Stimulated activated CD4-positive, alpha-beta T cell treated with anti-CD3 and anti-CD28 coated beads, Interleukin-2, amount 100 ng/mL, for 4 hours (primary cell): ENCODE measurements at places on chromosomes 5 and 9.

DNA sequence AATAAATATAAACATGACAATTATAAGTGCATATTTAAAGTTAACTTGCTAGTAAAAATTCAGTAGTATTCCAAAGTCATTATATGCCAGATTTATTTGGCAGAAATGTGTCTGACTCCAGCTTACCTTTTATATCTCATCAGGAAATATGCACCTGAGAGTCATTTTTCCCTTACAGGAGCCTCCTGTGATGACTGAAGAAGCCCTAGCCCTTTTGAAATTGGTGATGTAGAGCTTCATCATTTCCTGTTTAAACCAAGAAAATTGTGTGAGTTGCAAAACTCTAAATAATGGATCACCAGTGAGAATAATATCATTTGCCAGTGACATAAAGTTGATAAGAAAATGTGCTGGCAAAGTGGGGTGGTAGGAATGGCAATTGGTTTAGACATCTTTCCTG, 42.1 kb upstream of the CTNND2 start:
- DNase-seq = no peak

DNA sequence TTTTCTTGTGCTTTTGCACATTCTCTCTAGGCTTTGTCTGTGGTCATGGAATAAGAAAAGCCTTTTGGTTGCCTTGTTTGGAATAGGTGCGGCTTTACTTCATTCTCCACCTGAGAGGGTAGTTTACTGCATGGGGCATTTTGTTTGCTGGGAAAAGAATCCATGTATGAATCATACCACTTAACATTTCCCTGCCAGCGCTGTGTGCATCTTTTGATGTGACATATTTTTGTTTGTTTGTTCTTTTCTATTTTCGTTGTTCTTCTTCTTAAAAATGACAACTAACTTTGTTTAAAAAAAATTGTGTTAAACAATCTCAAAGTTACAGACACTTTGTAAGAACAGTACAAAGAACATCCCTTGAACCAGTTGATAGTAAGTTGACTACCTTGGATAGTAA, 113.2 kb downstream of the GCNT1 start:
- no peak for DNase-seq

DNA sequence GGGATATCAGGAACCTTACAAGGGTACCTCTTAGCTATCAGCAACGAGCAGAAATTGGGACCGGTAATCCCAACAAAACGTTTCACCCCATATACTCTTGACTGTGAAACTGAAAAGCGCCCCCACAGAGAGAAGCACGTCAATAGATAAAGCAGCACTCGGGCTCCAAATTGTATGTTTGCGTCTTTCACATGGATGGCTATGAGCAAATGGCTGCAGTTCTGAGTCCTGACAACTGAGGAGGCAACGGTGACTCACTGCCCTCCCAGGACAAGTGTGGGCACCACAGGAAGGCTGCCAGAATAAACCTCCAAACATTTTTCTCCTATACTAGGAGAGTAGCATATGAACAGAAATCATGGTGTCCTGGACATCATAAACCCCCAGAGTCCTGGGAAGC, 36.6 kb downstream of the SEMA4D start:
- no peak for DNase-seq

DNA sequence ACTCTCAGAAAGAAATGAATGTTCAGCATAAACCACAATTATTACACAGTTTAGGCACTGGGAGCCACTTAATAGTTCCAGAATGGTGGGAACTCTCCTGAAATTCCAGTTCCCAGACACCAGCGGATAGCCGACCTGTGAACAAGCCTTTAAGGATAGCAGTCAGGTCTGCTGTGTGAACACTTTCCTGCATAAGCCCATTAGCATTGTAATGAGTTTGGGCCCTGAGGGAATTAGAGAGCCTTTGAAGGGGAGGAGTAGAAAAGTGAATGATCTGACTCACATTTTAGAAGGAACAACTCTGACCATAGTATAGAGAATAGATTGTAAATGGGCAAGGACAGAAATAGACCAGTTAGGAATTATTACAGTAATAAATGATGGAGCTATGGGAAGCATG, 189.1 kb downstream of the ADGRV1 start:
- no peak for DNase-seq

GRCh38 chr5:16518606-16519005, 53.0 kb upstream of the ZNF622 start:
- no peak for DNase-seq

DNA sequence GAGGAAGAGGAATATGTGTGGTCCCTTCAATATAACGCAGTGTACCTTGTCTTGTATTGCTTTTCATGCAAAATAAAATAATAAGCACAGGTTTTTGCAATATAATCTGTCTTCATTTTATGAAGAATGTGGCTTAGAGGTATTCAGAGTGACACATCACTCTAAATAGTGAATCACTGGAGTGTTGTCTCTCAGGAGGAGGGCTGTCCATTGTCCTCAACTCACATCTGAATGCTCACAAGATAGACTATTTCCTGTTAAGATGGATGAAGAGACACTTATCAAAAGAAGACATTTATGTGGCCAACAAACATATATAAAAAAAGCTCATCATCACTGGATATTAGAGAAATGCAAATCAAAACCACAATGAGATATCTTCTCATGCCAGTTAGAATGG, 1147.5 kb upstream of the C9orf72 start:
- DNase-seq = no peak

DNA sequence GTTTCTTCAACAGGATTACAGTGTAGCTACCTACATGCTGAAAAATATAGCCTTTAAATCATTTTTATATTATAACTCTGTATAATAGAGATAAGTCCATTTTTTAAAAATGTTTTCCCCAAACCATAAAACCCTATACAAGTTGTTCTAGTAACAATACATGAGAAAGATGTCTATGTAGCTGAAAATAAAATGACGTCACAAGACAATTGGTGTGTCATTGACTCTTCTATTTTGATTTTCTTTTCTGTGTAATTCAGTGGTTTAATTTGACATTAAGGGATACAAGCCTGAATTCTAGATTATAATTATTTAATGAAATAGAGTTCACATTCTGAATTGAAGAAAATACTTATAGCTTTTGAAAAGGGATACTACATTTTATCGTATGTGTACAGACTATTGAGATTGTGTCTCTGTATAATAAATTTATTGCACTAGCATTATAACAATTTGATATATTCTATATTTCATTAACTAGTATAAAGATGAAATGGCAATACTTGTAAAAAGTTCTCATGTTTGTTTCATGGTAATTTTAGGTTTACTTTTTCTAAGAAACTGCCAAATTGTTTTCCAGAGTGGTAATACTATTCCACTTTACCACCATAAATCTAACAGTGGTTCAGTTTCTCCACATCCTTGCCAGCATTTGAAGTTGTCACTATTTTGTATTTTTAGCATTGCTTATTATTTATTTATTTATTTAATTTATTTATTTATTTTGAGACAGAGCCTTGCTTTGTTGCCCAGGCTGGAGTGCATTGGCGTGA, 18.7 kb downstream of the ANXA1 start:
- DNase-seq = no peak

DNA sequence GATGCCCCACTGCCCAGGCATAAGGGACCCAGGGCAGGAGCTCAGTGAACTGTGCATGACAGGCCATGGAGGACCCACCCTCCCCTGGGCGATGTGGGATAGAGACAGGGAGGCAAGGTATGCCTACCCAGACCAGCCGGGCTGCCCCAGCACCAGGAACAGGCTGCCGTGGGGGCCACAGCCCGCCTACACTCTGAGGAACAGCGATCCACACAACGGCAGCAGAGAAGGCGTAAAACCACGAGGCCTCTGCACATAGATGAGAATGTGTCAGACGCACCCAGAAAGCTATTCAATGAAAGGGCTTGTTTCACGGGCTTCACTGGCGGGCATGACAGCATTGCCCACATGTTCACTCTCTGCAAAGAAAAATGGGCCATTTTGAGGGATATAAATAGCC, 49.5 kb downstream of the SEMA4D start:
- peak; percentile 48 for DNase-seq

DNA sequence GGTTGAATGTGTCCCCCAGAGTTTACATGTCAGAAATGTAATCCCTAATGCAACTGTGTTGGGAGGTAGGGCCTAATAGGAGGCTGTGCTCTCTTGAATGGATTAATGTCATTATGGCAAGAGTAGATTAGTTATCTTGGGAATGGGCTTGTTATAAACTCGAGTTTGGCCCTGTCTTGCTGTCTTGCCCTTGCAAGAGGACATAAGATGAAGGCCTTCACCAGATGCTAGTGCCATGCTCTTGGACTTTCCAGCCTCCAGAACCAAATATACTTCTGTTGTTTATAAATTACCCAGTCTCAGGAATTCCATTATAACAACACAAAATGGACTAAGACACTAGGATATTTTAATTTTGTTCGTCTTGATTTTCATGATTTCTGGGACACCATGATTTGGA, 5.4 kb downstream of the PIK3R1 start:
- DNase-seq = no peak

DNA sequence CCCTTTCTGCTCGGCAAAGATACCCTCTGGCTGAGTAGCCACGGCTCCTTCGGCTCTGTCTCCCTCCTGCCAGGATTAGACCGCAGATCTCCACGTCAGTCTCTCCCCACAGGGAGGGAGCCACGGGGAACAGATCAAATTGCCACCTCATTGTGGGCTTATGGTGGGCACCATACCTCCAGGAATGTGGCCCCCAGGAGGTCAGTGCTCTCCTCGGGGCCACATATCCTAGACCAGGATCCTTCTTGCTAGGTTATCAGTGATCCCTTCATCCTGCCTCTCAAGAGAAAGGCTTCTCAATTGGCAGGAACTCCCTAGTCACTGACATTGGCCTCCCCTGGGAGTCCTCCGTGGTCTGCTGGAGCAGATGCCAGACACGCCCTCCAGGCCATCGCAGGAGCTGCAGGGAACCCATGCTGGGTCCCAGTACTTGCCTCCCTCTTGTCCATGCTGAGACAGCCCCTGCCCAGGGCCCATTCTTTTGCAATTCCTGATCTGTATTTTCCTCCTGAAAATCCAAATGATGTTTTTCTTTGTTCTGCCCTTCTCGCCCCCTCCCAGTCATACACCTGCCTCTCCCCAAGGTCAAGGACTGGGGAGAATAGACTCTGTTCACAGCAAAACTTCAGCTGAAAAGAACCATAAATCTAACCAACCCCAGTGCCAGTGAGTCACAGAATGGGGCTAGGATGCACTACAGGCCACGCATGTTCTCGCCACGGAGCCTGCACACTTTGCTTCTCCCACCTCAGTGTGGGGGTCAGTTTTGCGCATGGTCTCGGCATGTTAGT, 31.6 kb upstream of the ENHO start:
- no peak for DNase-seq

DNA sequence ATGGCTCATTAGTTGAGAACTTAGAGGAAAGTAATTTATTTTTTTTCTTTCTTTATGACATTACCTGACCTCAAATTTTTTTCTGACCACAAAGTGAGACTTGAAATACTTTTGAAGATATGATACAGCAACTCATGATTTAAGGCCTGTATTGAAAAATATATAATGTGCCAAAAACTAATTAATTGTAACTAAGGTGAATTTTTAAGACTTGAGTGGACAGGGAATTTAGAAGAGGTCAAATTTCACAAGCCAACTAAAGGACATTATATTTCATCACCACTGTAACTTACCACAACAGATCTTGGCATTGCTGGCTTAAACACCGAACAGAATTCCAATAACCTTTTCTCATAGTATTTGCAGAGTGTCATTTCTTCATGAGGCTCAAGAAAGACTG, 1.8 kb downstream of the CCNH start:
- no peak for DNase-seq

DNA sequence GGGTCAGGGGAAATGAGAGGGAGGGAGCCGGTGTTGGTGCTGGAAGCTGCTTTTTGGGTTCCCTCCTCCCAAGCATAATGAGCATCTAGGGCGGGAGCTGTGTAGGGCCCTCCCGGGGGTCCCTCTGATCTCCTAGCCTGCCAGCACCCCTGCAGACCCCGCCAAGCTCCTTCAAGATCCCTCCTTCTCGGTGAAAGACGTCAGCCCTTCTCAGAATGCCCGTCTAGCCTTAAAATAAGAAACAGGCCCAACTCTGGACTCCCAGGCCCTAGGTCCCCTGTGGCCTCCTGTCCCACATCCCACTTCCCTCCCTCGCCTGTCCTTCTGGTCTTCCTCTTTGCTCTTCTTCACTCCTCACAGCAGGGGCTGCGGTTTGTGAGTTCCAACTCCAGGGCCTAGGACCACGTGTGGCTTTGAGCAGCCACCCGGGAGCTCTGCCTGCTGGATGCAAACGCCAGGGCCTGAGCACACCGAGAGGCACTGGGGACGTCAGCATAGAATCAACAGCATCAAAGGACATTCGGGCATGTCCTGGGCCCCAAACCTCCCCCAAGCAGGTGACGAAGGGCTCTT, 8.8 kb upstream of the SCGB3A1 start:
- DNase-seq = no peak

- no peak for DNase-seq
These were observed 146.3 kb downstream of the TTC39B start for GRCh38 chr9:15160673-15161072.

GRCh38 chr9:72188232-72188631, 39.0 kb downstream of the GDA start:
- no peak for DNase-seq

- DNase-seq = no peak
These were observed 57.9 kb downstream of the GCNT1 start for GRCh38 chr9:76516871-76517270.

DNA sequence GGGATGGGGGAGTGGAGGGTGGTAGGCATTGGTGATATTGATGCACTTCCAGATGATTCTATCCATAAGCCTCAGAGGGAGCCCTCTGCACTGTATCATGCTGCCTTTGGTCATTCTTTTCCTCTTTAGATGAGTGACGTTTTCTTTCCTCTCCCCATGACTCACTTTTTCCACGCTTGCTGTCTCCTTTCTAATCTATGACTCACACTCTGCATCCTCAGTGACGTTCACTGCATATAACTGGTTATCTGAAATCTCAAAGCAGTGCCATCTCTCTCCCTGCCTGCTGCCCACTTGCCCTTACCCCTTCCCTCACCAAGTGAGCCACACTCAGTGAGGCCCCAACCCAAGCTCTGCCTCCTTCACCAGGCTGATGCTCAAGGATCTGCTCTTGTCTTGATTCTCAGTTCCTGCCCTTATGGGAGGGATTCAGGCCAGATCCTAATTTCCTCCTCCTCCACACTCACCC, 31.6 kb downstream of the PTGS1 start:
- DNase-seq = peak; percentile 37

GRCh38 chr5:161261668-161262323, 284.7 kb downstream of the GABRB2 start:
- DNase-seq = no peak

GRCh38 chr9:109894921-109895758, 115.1 kb downstream of the PALM2AKAP2 start:
- DNase-seq = no peak

- DNase-seq = no peak
These were observed 164.5 kb downstream of the ATPSCKMT start for GRCh38 chr5:10085185-10085584.

- DNase-seq = no peak
These were observed 65.9 kb downstream of the GABBR2 start for GRCh38 chr9:98642661-98643312.

GRCh38 chr9:89621676-89622075, 16.9 kb downstream of the GADD45G start:
- DNase-seq = no peak

GRCh38 chr9:8255850-8256249, 456.3 kb upstream of the DMAC1 start:
- DNase-seq = no peak
